ENCODE measurements at places on chromosomes 1 and 21. TPM values are rescaled to one million over a fixed set of nuclear protein-coding genes. Genes with fewer than 3 reads are reported as not detected.

DNA sequence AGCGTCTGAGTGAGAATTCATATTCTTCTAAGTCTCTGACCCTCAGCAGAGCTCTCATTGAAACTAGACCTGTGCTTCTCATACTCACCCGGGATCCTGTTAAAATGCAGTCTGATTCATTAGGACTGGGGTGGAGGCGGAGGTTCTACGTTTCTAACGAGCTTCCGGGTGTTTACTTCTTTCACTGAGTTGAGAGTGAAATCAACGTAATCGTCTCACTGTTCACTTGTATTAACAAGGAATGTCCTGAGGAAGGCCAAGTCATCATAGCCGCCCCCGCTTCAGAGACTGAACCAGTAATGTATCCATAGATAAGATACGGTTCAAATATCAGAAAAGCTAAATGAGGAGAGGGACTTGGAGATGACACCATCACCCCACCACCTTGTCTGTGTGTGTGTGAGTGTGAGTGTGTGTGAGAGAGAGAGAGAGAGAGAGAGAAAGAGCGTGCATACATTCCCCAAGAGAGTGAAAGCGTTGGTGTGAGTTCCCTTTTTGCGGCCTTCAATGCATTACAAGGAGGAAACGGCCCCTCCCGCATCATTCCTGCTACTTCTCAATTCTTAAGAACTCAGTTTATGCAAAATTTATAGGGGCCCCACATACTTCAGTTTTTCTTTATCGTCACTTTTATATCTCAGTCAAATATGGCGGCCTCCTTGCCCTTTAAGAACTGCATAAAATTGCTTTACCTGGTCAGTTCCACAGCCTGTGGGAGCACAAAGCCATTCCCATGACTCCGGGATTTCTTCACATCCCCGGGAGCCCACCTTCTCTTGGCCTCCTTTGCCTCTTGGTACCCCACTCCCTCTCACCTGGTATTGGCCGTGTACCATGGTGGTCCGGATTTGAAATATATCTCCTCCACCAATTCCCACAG is 19.8 kb downstream of the KMO start:
- H3K27me3 ChIP-seq, result no peaks in the 10 kb centered on the region
- peaks cover 10% of the 10 kb centered on the region for H3K4me1 ChIP-seq
- peaks cover 3% of the 10 kb centered on the region for H3K36me3 ChIP-seq

- no peak for DNase-seq
- no peak overlapping the region for H3K27ac ChIP-seq
- no peaks in the 10 kb centered on the region for H3K4me1 ChIP-seq
- H3K36me3 ChIP-seq, result no peaks in the 10 kb centered on the region
Observed at GRCh38 chr1:198359024-198359653, 181.3 kb downstream of the ATP6V1G3 start.

- H3K4me3 ChIP-seq, result no peak overlapping the region
- no peak for DNase-seq
- H3K27ac ChIP-seq, result peak overlapping the region; percentile 22
- peaks cover 72% of the 10 kb centered on the region for H3K4me1 ChIP-seq
- no peaks in the 10 kb centered on the region for H3K27me3 ChIP-seq
Observed at GRCh38 chr1:18940303-18941020, 16.0 kb downstream of the IFFO2 start.

DNA sequence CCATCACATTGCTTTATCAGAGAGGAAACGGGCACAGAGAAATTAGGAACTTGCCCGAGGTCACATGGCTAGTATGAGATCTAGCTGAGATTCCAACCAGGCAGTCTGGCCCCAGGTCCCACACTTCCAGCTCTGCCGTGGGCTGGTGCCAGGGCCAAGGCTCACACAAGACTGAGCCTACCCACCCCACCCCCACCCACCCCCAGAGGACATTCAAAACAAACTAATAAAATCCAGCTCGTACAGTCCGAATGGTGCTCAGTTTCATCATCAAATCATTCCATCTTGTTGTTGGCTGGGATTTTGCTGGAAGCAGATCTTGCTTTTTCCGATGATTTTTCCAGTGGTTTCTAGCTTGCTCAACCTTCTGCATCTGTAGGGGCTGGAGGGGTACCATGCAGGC is 27.9 kb downstream of the MATN1 start:
- peaks cover 8% of the 10 kb centered on the region for H3K27me3 ChIP-seq
- peaks cover 15% of the 10 kb centered on the region for H3K4me1 ChIP-seq
- H3K27ac ChIP-seq, result no peak overlapping the region
- DNase-seq, result no peak
- H3K36me3 ChIP-seq, result no peaks in the 10 kb centered on the region

DNA sequence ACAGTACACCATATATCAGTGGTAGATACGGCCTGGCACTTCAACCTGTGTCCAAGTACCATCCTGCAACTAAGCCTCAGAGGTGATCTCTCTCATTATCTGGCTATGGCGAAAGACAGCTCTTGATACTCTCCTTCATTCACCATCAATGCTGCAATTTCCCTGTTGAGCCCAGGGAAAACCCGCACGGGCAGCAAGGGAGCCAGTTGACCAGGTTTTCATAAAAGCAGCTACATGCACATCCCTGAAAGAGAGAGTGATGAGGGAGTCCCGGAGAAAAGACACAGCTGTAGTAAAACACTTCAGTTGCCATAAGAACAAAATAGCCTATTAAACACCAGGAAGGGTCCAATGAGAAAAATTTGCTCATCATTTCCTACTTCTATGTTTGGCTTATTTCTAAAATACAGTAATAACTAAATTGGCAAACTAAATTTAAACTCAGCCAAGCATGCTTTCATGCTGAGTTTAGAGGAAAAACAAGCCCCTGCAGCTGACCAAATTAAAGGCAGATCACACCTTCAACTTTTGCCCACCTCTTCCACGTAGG is 68.3 kb downstream of the CAPZB start:
- peak overlapping the region; percentile 73 for H3K27ac ChIP-seq
- DNase-seq, result no peak
- H3K36me3 ChIP-seq, result peaks cover 6% of the 10 kb centered on the region

The PLA2G2F gene
- not detected for total RNA-seq

DNA sequence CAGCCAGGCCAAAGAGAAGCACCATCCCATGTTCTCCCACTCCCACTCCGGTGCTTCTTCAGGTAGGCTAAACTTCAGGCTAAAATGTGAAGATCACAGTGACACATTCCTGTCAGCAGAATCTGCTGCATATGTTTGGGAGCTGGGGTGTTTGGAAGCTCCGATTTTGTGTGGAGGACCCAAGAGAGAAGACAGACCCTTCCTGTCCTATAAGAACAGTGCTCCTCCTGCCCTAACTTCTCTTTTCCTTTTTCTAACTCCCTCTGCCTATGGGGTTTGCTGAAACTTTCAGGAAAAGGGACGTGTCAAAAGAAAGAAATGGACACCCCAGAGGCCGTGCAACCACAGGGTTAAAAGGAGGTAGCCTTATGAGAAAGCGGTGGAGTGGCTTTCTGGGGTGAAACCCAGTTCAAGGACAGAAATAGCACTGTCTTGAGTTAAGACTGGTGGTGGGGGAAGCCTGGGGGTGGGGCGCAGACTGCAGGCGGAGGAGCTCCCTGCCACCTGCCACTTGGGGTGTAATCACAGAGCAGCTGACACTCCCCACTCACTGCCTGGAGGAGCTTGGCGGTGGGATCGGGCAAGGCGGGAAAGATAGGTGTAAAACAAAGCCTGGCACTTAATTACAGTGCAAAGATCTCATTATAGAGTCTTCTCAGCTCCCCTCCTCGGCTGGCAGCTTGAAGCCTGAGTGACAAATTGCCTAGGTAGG is 645 bp upstream of the TLR5 start:
- no peaks in the 10 kb centered on the region for H3K36me3 ChIP-seq
- no peaks in the 10 kb centered on the region for H3K27me3 ChIP-seq
- peak overlapping the region; percentile 91 for H3K27ac ChIP-seq
- peak; percentile 51 for DNase-seq
- peaks cover 27% of the 10 kb centered on the region for H3K4me1 ChIP-seq

GRCh38 chr1:102891868-102892625 is 216.3 kb downstream of the COL11A1 start:
- H3K4me3 ChIP-seq, result no peak overlapping the region
- DNase-seq, result no peak
- H3K4me1 ChIP-seq, result no peaks in the 10 kb centered on the region
- no peaks in the 10 kb centered on the region for H3K27me3 ChIP-seq

- H3K27me3 ChIP-seq, result no peaks in the 10 kb centered on the region
- H3K4me3 ChIP-seq, result no peak overlapping the region
- no peak overlapping the region for H3K27ac ChIP-seq
- H3K4me1 ChIP-seq, result no peaks in the 10 kb centered on the region
Observed at GRCh38 chr1:225504776-225505175, 76.9 kb upstream of the LBR start.

DNA sequence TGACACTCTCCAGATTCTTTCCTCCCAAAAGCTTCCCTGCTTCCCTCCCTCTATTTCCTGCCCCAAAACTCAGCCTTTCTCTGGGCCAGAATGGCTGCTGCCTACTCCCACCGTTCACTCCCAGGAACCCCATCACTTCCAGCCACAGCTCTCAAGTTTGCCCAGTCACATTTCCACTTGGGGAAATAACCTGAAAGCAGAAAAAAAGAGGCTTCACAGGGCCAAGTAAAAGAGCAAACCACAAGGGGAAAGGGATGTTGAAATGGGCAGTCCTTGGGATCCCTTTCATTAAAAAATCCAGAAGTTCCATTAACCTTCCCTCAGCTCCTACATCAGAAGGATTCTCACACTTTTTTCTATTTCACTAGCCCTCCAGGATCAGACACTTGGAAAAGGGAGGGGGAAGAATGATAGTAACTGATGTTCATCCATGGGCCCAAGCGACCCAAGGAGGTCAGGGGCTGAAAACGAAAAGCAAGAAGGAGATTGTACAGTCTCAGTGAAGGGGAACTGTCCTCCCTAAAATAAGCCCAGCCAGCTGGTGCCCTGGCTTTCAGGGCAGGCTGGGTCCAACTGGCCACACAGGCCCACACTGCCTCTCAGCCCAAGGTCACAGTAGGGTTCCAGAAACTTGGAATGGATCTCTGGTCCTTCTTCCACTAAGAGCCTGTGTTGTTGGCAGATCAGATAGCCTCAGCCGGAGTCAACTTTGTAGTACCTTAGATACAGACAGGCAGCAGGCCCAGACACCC is 49.7 kb downstream of the DMAP1 start:
- H3K27ac ChIP-seq, result no peak overlapping the region
- no peak for DNase-seq
- peaks cover 26% of the 10 kb centered on the region for H3K4me1 ChIP-seq
- H3K36me3 ChIP-seq, result no peaks in the 10 kb centered on the region
- no peaks in the 10 kb centered on the region for H3K27me3 ChIP-seq

Data from naive thymus-derived CD8-positive, alpha-beta T cell (primary cell).